ENCODE measurements at places on chromosomes 4 and X.

GRCh38 chr4:88398381-88398780 is 19.7 kb downstream of the HERC6 start:
- DNase-seq: no peak

DNA sequence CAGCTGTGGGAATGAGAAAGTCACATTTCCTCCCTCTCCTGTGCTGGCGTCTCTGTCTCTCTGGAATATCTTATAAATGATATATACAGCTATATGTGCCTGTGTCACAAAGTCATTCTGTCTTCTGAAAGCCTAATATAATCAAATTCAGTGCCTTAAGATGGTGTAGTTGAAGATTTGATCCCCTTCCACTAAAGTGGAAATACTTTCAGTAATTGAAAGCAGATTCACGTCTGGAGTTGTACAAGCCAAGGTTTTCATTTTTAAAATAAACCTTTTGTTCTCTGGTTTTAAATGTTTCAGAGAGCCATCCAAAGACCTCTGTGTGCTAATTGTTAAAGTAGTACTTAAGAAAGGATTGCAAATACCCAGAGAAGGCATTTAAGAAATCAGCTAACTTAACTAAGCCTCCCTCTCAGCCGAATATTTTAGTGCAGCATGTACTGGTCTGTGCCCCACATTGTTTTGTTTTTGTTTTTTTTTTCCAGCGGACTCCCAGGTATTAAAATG is 206.8 kb downstream of the TENM3 start:
- DNase-seq: no peak

- DNase-seq: no peak
These were observed 38.4 kb downstream of the FAT4 start for GRCh38 chr4:125353131-125353530.

- DNase-seq: no peak
These were observed 764.1 kb upstream of the TENM3 start for GRCh38 chr4:181479141-181479540.

- DNase-seq: no peak
These were observed 177.8 kb upstream of the HAND2 start for GRCh38 chr4:173707658-173708419.

GRCh38 chr4:159212675-159213293 is 109.9 kb downstream of the RAPGEF2 start:
- no peak for DNase-seq

GRCh38 chrX:131139072-131139471 is 80.9 kb downstream of the ARHGAP36 start:
- no peak for DNase-seq

GRCh38 chr4:107913283-107913899 is 18.0 kb upstream of the CYP2U1 start:
- peak; percentile 16 for DNase-seq

DNA sequence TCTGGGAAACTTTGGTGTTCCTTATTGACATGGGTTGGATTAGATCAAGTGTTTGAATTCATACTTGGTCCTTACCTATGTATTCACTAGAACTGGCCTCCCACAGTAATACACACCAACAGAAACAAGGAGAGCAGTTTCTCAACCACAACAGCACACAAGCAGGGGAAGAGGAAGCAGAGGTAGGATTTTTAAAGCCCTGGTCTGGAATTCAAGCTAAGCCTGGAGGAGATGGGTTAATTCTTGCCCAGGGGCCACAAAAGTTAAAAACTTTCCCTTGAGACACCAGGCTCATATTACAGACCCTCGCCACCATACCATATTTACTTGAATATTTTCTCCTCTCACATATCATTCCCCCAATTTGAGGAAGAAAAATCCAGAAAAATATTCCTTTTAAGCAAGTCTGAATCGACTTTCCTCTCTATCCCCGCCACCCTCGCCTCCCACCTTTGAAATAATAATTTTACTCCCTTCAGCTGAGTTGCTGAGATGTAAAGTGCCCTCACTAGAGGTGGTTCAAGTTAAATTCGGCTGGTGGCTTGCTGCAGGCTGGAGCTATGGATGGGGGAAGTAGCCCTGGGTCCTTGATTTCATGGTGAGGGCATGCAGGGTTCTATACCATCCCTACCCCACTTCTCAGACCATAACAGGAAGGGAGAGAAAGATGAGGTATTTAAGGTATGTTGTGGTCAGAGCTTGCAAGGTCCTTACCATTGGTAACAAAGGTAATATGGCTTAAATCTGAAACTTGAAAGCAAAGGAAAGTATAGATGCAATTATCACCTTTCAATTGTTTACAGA is 440.2 kb downstream of the INPP4B start:
- DNase-seq: no peak

- no peak for DNase-seq
These were observed 267.0 kb downstream of the CHIC1 start for GRCh38 chrX:73829890-73830466.

GRCh38 chr4:152032722-152033131 is 271.9 kb upstream of the GATB start:
- no peak for DNase-seq

GRCh38 chrX:144681501-144681900 is 565.8 kb upstream of the SPANXN1 start:
- no peak for DNase-seq

- DNase-seq: no peak
These were observed 19.1 kb upstream of the RBM47 start for GRCh38 chr4:40648742-40649281.

GRCh38 chrX:108053218-108053617 is 8.4 kb downstream of the VSIG1 start:
- DNase-seq: no peak

DNA sequence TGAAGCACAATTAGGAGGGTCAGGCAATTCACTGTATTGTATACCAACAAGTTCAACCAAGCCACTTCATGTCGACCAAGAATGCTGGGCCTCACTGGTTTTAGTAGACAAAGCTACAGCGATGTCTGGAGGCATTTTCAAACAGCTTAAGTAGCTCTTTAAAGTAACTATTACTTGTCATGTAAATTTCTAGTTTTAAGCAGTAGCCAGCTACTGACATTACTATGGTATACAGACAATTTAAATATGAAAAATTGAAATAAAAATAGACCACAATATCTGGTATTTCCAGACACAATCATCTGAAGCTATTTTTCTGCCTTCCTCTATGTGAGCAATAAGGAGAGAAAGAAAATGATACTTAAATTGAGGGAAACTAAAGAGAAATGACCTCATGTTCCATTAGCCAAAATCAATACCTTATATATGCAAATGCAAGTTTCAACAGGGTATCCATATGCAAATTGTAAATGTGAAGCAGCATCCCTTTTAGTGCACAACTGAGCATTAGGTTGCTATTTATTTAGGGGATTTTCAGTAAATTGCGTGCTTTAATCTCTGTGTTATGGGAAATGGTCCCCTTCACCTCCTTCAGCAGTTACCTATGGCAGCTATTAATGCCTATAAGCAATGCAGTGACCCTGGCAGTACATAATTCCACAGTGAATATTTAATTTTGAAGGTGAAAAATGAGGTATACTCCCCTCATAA is 119.5 kb downstream of the GPC3 start:
- DNase-seq: no peak

GRCh38 chr4:39205000-39205399 is 22.7 kb downstream of the WDR19 start:
- no peak for DNase-seq

DNA sequence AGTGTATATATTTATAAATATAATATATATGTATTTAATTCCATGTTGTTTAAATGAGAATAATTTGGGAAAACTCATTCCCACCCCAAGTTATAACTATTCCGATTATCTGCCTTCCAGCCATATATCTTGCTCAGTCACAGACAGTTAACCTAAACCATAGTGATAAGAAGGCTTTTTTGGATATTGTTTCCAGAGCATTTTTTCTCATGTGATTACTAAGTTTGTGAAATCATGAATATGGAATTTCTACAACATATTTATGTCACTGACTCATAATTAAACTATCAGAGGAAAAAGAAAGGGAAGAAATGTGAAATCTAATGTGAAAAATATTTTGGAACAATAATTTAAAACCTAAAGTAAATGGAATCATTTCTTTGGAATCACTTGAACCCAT is 1163.5 kb upstream of the PABPC4L start:
- no peak for DNase-seq

GRCh38 chrX:30212172-30212571 is 3.2 kb upstream of the MAGEB2 start:
- DNase-seq: no peak

DNA sequence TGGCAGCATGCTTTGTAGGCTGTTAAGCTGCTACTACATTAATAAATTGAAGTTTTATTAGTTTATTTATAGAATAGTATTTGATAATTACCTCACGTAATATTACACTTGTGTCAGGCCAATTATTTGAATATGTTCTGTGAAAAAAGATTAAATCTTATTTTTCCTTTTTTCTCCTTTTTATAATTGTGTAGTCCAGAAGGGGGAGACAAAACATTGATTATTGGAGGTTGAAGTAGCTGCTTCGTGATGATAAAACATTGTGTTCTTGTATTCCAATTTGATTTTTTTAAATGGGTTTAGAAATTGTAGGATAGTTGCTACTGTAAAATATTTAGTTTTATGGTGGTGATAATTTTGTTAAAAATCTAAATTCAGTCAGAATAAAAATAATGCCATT is 85.7 kb downstream of the DIAPH2 start:
- DNase-seq: no peak

- DNase-seq: no peak
These were observed 228.4 kb downstream of the DHRSX start for GRCh38 chrX:2272337-2272736.

DNA sequence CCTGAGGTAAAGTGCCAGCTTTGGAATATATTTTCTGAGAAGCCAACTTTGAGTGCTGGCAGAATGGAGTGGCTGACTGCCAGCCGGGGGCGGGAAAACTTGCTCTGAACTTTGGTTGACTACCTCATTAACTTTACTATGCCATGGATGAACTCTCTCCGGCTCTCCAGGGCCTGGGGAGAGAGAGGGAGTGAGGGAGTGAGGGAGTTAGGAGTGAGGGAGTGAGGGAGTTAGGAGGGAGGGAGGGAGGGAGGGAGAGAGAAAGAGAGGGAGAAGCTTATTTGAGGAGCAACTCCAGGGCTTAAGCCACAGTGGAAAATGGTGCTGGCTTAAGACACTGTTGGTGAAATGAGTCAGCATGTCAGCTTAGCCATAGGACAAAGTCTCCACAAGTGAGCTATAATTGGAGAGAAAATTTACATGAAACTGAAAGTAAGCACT is 280.9 kb upstream of the RPS6KA3 start:
- DNase-seq: peak; percentile 2

DNA sequence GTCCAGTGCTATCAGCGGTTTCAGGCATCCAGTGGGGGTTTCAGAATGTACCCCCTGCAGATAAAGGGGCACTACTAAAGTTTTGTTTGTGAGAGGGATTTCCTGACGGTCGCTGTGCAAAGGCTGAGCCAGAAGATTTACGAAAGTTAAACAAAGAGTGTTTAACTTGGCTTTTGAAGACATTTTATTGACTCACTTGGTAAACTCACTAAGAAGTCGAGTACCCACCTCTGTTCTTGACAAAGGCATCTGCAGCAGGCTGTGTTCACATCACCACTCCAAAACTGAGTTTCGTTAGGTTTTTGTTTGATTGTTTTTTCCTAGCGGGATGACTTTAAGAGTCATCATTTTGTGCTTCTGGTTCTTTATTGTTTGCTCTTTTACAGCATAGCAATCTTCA is 143.9 kb upstream of the TBL1X start:
- no peak for DNase-seq

GRCh38 chrX:15404401-15405096 is 20.3 kb upstream of the VEGFD start:
- no peak for DNase-seq

DNA sequence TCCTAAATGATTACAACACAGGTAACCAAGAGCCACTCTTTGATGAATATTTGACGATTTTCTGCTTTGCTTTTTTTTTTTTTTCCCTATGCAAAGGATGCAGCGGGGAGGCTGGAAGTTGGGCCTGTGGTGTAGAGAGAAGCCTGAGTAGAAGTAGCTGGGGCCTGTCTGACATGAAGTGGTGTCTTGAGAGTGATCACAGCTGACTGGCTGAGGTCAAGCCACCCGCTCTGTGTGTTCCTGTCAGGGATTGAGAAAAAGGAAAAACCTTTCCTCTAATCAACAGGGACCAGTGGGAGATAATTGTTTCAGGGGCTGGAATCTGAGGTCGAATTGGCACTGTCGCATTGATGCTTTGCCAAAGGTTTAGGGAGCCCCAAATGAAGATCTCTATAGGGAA is 258.7 kb downstream of the GRIA3 start:
- DNase-seq: no peak

GRCh38 chr4:171266671-171267070 is 546.5 kb upstream of the GALNTL6 start:
- no peak for DNase-seq

- no peak for DNase-seq
These were observed 586 bp downstream of the HERC5 start for GRCh38 chr4:88457307-88458103.

- DNase-seq: no peak
These were observed 413.2 kb downstream of the PPARGC1A start for GRCh38 chr4:23476515-23477090.

- DNase-seq: no peak
These were observed 420.1 kb upstream of the INTU start for GRCh38 chr4:127212701-127213100.

DNA sequence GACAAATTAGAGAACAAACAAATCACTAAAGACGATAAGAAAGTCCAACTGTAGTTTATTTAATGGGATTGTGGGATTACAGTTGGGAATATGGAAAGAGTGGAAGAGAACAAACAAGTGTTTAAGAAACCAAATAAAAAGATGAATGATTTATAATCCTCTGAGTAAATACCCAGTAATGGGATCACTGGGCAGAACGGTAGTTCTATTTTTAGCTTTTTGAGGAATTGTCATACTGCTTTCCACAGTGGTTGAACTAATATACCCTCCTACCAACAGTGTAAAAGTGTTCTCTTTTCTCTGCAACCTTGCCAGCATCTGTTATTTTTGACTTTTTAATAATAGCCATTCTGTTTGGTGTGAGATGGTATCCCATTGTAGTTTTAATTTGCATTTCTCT is 15.0 kb downstream of the C4orf51 start:
- DNase-seq: no peak

DNA sequence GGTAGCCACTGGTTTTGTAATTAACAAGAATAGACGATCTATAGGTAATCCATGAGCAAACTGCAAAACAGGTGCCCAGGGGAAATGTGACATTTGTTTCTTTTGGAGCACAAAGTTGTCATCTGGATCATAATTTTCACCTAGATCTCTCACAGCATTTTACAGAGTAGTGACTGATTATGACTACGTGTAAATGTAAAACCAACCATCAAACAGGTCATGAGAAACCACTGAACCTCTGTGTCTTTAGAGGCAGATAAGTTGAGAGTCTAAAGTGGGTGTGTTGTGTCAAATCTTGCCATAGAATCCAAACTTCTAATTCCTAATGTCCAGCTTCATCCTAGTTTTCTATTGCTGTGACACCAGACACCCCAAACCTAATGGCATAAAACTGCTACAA is 648.1 kb downstream of the MID1IP1 start:
- no peak for DNase-seq

DNA sequence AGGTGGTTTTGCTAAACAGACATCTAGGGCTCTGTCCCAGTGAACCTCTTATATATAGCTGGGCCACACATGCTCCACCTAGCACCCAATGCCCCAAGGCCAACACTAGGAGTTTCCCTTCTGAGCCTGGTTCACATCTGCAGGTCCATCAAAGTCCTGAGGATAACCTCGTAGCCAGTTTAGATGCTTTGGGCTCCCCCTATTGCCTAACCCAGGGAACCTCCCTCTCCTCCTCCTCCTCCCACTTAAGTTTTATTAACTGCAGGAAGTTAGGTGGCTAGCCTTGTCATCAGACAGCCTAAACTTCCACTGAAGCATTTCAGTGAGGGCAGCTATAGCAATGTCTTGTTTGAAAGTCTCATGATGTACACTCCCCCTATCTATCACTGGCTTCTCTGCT is 88.0 kb downstream of the GUCY2F start:
- no peak for DNase-seq
